ENCODE measurements at places on chromosomes 5 and 9.

DNA sequence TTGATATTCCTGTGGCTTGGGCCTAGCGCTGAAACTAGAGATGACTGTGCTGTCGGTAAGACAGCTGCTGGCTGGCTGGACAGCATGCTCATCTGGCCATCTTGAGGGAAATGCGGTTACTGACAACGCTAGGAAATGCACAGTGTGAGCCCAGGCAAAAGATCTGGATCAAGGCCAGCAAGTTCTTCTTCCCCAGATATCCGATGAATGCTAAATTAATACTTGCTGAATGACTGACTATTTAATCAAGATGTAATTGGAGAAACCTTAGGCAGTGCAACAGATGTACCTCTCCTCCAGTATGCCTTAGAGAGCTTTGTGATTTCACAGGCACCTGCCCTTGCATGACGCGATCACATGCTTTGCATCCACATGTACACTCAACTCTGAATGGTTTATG lies 659.1 kb downstream of the EFNA5 start:
- no peak for DNase-seq

DNA sequence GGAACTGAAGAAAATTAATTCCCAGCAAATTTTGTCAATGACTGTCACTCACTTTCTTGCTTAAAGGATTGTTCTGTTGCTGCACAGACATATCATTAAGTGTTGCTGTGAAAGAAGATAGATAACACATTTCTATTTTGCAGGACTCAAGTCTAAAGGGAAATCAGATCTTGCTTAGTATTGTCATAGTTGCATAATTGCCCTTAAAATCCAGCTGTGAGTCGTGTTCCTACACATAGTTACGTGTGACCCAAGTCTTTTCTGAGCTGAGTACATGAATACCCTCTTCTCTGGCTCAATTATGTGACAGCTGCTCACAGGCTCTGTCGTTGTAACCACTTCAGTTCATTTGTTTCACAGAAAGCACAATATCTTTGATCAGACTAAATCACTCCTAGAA lies 390.8 kb downstream of the DTWD2 start:
- no peak for DNase-seq

- DNase-seq: no peak
These were observed 18.4 kb upstream of the TCF7 start for GRCh38 chr5:134095887-134096589.

GRCh38 chr5:144281784-144282183 lies 111.1 kb downstream of the KCTD16 start:
- no peak for DNase-seq

GRCh38 chr9:84670138-84671041 lies 861 bp downstream of the NTRK2 start:
- no peak for DNase-seq

DNA sequence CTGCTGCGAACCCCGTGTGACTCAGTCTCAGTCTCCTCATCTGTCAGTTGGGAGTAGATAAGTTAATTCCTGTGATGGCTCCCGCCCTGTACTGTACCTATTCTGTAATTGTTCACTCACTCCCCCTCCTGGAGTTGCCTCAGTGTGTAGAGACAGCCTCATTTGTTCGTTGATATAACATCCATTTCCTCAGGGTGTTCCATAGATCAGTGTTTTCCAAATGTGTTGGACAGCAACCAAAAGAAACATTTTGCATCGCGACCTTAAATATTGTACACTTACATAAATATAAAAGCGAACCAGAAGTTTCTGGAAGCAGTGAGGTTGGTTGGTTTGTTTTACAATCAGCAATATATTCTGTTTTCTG lies 698 bp downstream of the NFX1 start:
- DNase-seq: no peak

DNA sequence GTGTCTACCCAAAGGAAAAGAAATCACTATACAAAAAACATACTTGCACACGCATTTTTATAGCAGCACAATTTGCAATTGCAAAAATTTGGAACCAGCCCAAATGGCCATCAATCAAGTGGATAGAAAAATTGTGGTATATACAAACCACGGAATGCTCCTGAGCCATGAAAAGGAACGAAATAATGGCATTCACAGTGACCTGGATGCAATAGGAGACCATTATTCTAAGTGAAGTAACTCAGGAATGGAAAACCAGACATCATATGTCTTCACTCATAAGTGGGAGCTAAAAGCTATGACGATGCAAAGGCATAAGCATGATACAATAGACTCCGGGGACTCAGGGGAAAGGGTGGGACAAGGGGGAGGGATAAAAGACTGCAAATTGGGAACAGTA lies 78.4 kb downstream of the ENC1 start:
- no peak for DNase-seq

DNA sequence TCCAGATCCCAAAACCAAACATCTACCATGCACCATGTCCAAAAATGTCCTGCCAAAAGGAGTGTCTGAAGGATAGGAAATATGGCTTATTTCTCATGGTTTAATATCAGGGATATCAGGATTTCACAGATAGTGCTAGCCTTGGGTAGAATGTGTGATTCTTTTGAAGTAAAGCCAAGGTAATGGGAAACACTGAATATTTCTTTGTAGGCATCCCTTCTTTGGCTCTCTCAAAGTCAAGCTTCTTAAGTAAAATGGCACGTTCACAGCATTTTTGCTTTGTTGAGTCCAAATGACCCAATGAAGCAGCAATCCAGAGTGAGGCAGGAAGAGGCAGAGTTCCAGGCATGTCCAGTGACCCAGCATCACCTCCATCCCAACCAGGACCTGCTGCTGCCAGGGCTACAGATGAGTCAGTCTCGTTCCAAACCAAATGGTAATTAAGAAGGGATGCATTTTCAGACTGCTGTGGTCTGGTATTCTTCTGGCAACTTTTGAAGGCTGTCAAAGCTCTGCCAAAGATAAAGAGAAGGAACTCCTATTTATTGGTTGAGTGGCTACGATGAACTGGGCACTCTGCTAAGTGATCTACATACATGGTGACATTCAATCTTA lies 678.8 kb upstream of the KLF4 start:
- no peak for DNase-seq

- no peak for DNase-seq
These were observed 33.0 kb upstream of the MUSK start for GRCh38 chr9:110635589-110635988.

GRCh38 chr5:135508496-135509005 lies 27.2 kb downstream of the NEUROG1 start:
- DNase-seq: no peak

GRCh38 chr9:78552802-78553201 lies 255.9 kb downstream of the PSAT1 start:
- DNase-seq: no peak

DNA sequence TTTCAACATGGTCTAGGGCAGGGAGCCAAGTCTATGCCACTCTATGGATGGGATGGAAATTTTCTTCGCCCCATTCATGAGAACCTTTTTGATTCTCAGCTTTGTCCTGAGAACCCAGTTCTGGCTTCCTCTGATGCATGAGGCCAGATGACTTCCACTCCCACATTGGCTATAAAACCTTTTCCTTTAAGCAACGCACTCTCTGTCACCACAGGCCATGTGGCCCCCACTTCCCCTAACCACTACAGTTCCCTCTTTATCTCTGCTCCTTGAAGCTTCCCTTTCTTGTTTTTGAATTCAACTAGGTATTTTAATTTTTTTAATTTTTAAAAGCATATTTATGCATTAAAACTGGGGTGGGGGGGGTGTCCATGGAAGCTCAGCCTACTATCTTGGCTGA lies 401.3 kb downstream of the ENC1 start:
- no peak for DNase-seq

DNA sequence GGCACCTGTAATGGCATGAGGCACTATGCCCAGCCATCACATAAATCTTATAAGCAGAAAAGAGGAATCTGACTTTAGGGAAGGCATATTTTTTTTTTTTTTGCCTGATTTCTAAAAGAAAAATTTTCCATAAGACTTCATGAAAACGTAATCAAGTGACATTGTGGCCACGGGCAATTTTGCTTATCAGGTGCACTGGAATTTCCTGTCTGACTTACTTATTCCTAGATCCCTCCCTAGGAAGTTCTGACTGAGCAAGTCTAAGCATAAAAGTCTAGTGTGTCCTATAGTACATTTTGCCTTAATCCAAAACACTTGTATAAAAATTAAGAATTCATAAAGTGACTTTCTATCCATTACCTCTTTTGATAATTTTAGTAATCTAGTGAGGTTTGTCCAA lies 12.5 kb downstream of the C5orf46 start:
- DNase-seq: no peak

DNA sequence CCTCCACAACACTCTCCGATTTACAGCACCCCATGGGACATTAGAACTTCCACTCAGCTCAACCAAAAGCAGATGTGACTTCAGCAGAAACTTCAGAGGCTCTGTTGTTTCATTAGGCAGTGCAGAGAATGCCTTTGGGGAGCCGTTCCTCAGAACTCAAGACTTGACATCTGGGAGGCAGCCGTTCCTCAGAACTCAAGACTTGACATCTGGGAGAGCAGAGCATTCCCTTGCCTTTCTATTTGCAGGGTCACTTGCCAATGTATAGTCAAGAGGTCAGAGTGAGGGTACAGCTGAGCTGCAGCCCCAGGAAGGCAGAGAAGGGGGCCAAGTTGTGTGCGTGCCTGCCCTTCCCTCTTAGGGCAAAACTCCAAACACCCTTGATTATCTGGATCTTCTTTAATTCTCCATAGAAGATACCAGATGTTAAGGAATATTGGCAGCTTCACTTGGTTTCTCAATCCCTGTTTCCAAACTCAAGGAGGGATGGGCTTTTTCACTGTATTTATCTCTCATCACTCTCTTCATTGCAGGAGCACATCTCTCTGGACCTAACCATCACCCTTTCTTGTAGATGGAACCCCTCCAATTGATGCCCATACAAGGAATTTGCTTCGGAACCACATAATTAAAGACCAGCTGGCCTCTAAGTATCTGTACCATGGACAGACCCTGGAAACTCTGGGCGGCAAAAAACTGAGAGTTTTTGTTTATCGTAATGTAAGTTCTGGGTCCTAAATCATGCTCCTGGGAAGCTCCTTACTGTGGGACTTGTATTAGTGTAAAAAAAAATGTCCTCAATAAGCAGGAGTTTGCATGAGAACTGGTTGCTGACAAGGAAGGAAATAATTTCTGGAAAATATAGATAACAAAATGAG lies 25.6 kb downstream of the TGFBI start:
- DNase-seq: no peak

DNA sequence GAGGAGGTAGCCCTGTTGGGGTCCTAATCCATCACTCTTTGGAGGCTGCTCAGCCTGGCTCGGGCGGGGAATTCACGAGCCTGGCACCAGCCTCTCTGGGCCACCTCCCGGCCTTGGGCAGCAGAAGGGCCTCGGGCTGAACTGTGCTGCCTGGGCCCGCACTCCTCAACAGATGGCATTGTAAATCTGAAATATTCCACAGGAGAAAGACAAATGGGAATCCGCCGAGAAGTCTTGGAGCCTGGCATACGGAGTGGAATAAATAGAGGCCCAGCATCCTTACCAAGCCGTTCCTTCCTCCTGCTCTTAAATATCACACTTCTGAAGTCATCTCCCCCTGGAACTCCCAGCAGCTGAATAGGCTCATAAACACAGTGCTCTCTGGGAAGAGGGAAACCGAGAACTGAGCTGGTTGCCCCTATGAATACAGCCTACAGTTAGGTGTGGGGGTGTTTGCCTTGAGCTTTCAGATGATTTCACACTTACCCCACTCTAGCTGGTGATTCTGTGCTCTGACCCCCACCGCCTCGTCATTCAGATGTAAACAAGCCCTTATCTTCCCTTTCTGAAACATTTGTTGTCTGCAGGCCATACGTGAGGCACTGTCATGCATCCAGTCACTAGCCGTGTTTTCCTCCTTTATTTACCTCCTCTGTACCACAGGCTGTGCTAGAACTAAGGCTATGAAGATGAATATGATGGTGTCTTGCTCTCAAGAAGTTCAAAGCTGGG lies 455.0 kb upstream of the CLINT1 start:
- no peak for DNase-seq

- no peak for DNase-seq
These were observed 100.3 kb upstream of the ELAVL2 start for GRCh38 chr9:23926368-23926767.

- DNase-seq: no peak
These were observed 3.9 kb downstream of the GRK6 start for GRCh38 chr5:177430140-177430951.

DNA sequence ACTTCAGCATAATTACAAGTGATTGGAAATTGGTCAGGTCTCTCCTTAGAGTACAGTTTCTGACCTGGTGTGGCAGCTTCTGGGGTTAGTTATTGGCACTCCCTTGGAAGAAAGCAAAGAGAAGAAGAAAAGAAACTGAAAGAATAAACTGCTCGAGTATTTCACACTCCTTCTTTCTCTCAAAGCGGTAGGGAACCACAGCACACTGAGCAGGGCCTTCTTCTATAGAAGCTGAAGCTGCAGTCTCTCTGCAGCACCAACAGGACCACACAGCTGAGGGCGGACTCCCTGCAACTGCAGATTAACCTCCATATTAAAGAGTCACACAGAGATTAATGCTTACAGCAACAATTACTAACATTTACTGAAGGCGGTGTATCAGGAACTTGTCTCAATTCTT lies 152.0 kb downstream of the TRPM6 start:
- no peak for DNase-seq

- DNase-seq: no peak
These were observed 6.3 kb downstream of the IFNA21 start for GRCh38 chr9:21160178-21160577.

GRCh38 chr9:129697656-129698253 lies 32.3 kb downstream of the PRRX2 start:
- no peak for DNase-seq

GRCh38 chr5:174229514-174230370 lies 184.2 kb downstream of the NSG2 start:
- no peak for DNase-seq

DNA sequence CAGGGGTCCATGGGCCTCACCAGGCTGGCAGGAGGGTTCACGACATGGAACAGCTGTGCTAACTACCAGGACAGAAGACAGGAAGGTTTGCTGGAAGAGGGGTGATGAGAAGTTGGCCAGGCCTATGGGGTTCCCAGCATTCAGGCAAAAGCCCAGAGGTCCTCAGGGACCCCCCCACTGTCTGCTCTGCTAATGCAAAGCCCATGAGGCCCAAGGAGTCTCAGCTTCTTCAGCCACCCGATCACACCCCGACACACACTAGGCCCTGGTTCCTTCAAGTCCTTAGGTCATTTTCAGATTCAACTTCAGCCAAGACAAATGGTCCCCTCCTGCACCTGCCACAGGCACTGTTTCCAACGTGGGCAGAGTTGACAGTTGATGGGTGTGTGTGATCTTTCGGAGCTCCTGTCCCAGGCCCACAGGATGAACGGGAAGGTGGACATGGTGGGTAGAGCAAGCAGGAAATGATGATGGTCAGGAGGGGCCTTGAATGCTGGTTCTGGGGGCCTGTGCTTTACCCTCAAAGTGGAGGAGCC lies 20.4 kb downstream of the ADAMTS2 start:
- DNase-seq: no peak

- no peak for DNase-seq
These were observed 208.0 kb upstream of the ANKRD55 start for GRCh38 chr5:56440871-56441740.

DNA sequence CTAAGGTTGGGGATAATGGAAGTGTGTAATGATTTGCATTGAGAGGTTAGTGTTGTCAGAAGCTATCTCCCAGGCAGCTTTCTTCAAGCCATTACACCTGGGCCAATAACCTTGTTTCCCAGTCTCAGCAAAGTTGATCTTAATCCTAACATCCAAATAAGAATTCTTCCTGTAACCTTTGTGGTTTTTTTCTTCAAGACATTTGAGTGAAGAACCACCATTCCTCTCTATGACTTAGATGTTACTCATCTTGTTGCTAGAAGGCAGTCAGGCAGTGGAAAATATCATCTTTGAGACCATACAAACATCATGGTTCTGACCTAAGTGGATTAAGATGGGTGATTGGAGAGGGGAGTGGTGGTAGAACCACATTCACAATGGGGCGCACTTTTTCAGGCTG lies 103.5 kb downstream of the NDUFAF2 start:
- no peak for DNase-seq

All from stimulated activated CD8-positive, alpha-beta memory T cell treated with anti-CD3 and anti-CD28 coated beads, Interleukin-2, amount 100 ng/mL, for 1 hour (primary cell).